ENCODE measurements at places on chromosomes 13 and 19. TPM values are rescaled to one million over a fixed set of nuclear protein-coding genes. Genes with fewer than 3 reads are reported as not detected.

ATCAY gene
- 0.04 TPM for total RNA-seq

DNA sequence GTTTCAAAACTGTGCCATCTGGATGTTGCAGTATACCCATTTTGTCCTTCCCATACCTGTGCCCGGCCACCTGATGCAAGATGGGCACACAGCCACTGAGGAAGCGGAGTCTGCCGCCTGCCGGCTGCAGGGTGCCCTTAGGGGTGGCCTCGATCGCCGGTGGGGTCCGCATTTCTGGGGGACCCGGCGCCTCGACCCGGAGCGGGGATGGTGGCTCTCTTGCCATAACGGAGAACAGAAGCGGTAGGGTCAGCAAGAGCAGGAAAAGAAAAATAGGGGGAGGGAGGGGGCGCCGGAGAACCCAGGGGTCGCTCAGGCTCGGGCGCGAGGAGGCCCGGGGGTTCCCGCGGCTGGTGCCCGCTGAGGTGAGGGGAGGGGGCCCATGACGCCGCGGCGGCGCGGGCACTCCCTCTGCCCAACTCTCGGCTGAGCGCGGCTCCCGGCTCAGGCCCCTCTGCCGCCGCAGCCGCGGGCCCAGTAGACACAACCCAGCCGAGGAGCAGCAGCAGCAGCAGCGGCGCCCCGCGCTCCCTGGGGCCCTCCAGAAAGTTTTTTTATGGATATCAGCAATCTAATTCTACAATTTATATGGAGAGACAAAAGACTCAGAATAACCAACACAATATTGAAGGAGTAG, 13.8 kb upstream of the CYP4F2 start:
- no peaks in the 10 kb centered on the region for H3K4me1 ChIP-seq
- H3K4me3 ChIP-seq: no peak overlapping the region
- no peak overlapping the region for H3K27ac ChIP-seq
- H3K36me3 ChIP-seq: no peaks in the 10 kb centered on the region
- H3K27me3 ChIP-seq: peaks cover 27% of the 10 kb centered on the region

DNA sequence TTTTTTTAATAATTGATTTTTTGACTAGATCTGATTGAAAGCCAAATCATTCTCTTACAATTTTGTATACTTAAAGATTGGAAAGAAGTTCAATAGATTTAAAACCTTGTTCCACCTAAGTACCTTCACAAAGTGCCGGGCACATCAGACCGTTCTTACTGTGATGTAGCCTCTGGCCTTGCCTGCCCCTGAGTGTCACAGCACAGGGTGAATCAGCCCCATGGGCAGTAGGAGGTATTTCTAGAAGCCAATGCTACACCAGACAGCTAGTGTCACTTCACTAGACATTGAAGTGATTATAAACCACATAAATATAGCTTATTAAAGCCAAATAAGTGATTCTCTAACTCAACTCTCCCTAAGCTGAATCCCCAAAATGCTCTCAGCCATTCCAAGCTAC, 131.3 kb downstream of the LACC1 start:
- no peak overlapping the region for H3K4me3 ChIP-seq
- H3K36me3 ChIP-seq: no peaks in the 10 kb centered on the region
- no peaks in the 10 kb centered on the region for H3K27me3 ChIP-seq
- DNase-seq: no peak
- H3K27ac ChIP-seq: no peak overlapping the region
- H3K4me1 ChIP-seq: peaks cover 2% of the 10 kb centered on the region

DNA sequence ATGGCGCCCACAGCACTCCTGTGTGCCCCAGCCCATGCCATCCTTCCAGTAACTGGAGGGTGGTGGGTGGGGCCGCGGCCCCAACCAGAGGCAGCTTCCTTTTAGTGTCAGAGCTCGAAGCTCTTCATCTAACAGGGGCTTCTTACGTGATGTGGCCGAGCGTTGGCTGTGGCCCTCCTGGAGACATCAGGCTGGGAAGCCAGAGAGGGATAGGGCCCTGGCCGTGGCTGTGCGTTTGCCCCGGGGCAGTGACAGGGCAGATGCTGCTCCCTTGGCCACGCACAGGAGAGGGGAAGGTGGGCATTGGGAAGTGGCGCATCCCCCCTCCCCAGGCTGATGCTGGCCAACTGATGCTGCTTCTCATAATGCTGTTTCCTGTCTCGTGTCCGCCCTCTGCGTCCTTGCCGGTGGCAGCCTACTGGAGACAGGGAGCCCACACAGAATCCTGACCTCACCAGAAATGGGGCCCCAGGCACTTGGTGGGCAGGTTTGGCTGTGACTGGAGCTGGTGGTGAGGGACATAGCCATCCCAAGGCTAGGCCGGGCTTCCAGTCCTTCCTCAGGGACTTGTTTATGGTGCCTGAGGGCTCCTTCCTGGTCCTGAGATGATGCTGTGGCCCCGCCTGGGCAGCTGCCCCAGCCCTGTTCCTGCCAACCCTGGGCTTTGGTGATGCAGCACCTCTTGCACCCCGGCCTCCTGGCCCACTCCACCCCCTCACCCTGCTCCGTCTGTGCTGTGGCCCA, 34.3 kb downstream of the ATP4B start:
- no peak overlapping the region for H3K27ac ChIP-seq
- H3K4me3 ChIP-seq: no peak overlapping the region
- H3K36me3 ChIP-seq: peaks cover 22% of the 10 kb centered on the region
- peaks cover 7% of the 10 kb centered on the region for H3K4me1 ChIP-seq
- H3K27me3 ChIP-seq: no peaks in the 10 kb centered on the region
- no peak for DNase-seq
